Activated CD4-positive, alpha-beta T cell treated with anti-CD3 and anti-CD28 coated beads for 24 hours (primary cell): ENCODE measurements at places on chromosomes 1 and 21.

DNA sequence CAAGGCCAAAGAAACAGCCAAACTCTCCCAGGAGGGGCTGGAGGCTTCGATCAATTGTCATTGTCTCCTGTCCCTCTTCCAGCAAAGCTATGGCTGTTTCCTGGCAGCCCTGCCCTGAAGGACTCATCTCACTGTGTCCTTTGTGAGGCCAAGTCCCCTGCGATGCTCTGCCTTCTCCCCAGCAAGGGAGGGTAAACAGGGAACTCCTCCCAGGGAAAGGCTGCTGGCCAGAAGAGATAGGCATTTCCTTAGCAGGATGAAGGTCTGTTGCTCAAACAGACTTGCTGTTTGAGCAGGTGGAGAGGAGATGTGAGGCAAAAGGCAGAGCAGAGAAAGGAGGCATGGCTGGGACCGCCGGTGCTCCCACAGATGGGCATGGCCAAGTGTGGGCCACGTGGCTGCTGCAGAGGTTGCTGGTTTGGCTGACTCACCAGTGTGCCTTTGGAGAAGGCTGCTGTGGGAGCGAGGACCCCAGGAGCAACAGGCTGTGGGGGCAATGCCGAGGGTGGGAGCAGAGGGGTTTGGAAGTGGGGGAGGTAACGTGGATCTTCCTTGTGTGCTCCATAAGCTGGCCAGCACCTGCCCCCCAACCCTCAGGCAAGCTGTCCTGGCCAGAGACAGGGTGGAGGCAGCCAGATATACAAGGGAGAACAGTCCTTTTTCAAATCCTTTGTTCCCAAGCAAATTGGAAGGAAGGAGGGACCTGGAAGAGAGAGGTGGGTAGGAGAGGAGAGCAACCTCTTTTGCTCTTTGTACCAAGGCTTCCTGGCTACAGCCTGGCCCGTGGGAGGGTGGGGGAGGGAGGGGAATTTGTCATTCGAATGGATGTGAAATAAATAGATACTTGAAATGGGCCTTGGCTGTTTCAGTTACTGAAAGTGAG, 449.8 kb downstream of the SIPA1L2 start:
- DNase-seq = no peak

- no peak for DNase-seq
Measured at GRCh38 chr1:167977245-167977644, 40.4 kb upstream of the MPC2 start.

DNA sequence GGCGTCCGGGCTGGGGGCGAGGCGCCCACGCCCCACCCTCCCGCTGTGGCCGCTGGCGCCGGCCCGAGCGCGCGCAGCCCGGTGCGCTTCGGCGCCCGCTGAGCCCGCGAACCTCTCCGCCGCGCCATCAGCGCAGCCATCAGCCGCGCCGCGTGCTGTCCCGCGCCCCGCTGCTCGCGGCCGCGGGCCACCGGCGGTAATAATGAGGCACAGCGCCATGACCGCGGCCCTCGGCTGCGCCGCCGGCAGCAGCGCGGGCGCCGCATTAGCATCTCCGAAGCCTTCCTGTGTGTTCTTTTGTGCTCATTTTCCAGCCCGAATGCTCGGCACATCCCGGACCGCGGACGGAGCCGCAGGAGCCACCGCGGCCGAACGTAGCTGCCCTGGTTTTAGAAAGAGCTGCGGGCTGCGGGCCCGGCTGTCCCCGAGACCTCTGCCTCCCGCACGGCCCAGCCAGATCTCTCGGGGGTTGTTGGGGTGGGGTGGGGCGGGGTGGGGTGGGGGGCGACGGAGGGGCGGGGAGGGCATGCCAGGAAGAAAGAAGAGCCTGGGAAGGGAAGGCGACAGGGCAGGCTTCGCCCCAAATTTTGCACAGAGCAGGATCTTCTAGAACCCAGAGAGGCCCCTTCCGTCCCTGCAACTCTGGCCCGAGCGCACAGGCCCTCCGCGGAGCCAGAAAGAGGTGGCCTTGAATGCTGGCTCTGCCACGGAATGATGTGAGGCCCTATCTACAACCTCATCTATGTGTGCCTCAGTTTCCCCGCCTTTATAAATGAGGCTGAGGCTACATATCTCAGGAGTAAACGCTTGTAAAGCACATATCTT, 55.3 kb downstream of the RRAGC start:
- no peak for DNase-seq

GRCh38 chr1:87642581-87643221, 314.0 kb downstream of the LMO4 start:
- no peak for DNase-seq

DNA sequence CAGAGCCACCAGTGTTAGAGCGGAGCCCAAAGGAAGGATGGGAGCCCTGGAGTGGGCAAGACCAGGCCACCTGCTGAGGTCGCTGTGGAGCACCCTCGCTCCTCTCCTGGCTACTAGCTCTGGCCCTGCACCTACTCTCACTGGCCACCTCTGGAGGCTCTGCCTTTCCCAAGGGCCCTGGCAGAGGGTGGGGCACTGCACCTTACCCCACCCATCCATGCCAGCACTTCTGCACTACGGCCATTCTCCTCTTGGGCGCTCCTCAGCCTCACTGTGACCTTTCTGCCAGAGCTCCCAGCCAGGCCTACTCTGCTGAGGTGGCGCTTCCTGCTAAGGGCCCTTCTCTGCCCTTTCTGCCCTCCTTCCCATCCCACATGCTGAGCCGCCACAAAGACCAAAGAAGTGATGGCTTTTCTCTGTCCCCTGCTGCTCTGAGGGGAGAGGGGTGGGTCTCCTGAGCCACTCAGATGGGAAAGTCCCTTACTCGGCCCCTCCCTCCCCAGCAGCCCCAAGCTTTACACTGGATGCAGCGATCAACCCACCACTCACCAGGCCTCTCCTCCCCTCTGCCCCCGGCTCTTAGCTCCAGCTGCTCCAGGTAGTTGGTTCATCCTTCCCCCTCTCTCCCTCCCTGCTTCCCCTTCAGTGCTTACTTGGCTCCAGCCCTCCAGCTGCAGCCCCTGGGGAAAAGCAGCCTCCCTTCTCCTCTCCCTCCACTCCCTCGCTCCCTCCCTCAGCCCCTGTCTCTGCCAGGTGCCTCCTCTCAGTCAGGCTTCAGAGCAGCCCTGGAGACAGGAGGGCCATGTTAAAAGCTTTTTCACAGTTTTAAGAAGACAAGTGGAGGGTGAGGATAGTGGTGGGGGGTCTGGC, 14.8 kb upstream of the TMEM222 start:
- DNase-seq = no peak
